ENCODE measurements at places on chromosomes 4 and X.

DNA sequence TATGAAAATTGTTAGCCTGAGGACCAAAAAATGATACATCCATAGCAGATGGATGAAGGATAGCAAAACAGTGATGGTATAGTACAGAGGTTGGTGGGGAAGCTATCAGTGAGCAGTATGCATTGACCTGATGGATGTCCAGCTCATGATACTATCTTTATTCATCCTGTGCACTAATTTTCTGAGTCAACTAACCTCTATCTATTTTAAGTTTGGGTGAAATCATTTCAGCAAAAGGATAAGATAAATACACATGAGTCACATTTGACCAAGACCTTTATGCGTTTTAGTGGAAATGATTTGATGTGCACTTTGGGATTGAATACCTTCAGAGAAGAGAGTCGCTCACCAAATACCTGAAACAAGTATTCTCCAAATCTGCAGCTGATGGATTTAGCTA is 351.0 kb upstream of the NR3C2 start:
- no peak for DNase-seq

- no peak for DNase-seq
Measured at GRCh38 chr4:81528200-81528599, 56.5 kb upstream of the RASGEF1B start.

DNA sequence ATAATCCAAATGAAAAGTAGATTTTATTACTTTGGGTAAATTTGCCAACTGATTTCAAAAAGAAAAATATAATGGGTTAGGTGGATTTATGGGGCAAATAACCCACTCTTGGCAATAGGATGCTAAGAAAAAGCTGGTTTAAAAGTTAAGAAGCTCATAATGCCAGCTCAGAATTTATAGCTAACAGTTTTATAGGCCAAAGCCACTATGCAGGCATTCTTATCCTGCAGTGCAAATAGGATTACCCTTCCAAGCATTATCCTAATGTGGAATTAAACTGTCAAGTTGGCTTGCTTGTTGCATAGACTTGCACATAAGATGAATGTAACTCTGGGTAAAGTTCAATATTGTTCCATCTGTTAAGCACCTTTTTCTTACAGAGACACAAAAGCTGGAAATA is 703.0 kb downstream of the PCDH18 start:
- DNase-seq, result no peak

DNA sequence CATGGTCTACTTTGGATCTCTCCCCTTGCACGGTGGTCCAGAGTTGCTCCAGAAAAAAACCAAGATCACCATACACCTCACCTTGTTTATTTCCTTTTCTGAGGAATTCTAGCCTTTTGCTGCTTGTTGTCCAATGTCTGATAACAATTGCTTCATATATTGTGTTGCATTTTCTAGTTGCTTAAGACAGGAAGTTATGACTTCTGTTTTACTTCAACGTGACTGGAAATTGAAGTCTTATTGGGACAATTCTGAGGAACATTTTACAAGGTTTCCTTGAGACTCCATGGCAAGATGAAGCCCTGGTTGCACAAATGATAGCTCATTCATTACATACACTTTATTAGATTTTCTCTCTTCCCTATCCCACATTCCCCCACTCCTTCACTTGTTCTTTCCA is 5.2 kb downstream of the CXCL1 start:
- peak; percentile 77 for DNase-seq

DNA sequence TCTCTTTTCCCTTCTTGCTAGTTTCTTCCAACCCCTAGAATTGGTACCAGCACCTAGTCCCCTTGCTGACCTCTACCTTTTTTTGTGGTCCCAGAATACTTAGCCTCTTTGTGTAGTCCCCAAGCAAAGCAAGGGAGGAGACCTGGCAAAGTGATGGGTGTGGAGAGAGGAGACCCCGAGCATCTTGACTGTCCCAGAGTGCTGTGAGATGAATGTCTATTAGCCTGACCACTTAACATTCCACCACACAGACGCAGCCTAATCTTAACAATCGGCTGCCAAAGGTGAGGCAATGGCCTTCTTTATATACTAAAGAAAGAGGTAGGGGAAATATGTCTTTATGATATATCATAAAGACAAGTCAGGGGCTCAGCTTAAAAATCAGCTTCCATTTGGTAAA is 55.9 kb downstream of the TRIM2 start:
- DNase-seq, result no peak

DNA sequence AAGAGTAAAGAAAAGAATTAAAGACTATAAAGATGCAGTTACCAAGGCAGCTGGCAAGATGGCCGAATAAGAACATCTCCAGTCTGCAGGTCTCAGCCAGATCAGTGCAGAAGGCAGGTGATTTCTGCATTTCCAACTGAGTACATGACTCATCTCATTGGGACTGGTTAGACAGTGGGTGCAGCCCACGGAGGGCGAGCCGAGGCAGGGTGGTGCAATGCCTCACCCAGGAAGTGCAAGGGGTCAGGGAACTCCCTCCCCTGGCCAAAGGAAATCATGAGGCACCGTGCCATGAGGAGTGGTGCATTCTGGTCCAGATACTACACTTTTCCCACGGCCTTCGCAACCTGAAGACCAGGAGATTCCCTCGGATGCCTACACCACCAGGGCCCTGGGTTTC is 20.5 kb downstream of the SPIN4 start:
- DNase-seq, result peak; percentile 81

- peak; percentile 94 for DNase-seq
Measured at GRCh38 chrX:1274786-1275185, 6.2 kb downstream of the CSF2RA start.

DNA sequence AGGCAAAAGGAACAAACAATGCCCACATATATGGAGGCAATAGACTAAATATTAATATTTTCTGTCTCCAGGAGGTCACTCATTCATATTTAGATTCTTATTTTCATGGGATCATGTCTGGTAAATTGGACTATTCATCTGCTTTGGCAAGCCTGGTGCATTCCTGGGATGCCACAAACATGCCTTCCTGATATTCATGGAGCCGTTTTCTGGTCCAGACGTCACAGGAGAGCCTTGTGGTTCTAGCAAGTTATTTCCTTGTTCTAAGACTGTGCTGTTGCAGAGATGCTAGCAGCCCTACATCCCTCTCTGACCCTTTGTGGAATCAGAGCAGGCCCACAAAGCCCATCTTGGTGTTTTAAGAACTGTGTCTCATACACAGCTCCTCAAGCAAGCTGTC is 16.1 kb upstream of the EXOSC9 start:
- DNase-seq, result no peak

GRCh38 chrX:110462957-110463356 is 104.3 kb downstream of the RTL9 start:
- DNase-seq, result no peak

- DNase-seq, result no peak
Measured at GRCh38 chr4:55784747-55785146, 34.8 kb upstream of the EXOC1L start.

GRCh38 chr4:2096073-2096609 is 37.0 kb downstream of the NAT8L start:
- no peak for DNase-seq

GRCh38 chr4:37876156-37876555 is 14.7 kb upstream of the TBC1D1 start:
- no peak for DNase-seq

- no peak for DNase-seq
Measured at GRCh38 chrX:107709266-107709806, 66.3 kb downstream of the TSC22D3 start.

- no peak for DNase-seq
Measured at GRCh38 chr4:109915385-109916026, 2.8 kb downstream of the EGF start.
